ENCODE measurements at places on chromosomes 7 and 10.
A peak's percentile ranks its signal among the peaks of the same experiment; 100 is the strongest.

DNA sequence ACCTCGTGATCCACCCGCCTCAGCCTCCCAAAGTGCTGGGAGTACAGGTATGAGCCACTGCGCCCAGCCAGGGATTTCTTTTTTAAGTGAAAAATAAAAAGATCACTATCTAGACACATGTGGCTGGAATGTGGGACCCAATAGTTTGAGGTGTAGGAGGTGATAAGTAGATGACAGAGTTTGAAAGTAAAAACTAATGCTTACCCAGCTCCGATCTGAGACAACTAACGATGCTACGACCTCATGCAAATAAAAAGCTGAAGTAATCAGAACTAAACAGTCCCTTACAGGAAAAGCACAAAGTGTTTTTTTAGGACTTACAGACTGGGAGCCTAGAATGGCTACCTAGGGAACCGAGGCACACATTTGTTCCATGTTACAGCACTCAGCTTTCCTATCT, 23.0 kb downstream of the PCGF6 start:
- no peak for DNase-seq

GRCh38 chr10:113788604-113789083, 37.2 kb downstream of the PLEKHS1 start:
- DNase-seq: peak; percentile 16

- DNase-seq: no peak
These were observed 92.7 kb upstream of the GDF10 start for GRCh38 chr10:47207281-47207615.

DNA sequence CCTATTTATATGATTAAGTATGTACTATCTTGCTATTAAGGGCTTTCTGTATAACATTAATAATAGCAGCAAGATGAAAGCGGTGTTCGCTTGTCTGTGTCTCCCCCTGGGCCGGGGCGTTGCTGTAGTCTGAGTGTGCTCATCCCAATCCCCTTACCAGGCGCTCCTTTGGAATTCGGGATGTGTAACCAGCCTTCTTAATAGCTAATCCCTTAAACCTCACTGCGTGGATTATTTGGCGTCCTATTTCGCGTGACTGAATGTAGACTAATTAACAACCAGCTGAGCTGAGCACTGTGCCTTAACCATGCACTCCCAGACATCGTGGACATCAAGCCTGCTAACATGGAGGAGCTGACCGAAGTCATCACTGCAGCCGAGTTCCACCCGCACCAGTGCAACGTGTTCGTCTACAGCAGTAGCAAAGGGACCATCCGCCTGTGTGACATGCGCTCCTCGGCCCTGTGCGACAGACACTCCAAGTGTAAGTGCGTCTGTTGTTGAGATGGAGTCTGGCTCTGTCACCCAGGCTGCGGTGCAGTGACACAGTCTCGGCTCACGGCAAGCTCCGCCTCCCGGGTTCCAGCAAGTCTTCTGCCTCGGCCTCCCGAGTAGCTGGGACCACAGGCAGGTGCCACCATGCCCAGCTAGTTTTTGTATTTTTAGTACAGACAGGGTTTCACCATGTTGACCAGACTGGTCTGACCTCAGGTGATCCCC, 36.6 kb downstream of the BNIP3 start:
- DNase-seq: no peak

- no peak for DNase-seq
These were observed 96.2 kb downstream of the GLCCI1 start for GRCh38 chr7:8064828-8065227.

- DNase-seq: no peak
These were observed 22.7 kb upstream of the TOMM7 start for GRCh38 chr7:22845221-22845834.

GRCh38 chr7:54546081-54546985, 4.2 kb downstream of the VSTM2A start:
- DNase-seq: no peak

DNA sequence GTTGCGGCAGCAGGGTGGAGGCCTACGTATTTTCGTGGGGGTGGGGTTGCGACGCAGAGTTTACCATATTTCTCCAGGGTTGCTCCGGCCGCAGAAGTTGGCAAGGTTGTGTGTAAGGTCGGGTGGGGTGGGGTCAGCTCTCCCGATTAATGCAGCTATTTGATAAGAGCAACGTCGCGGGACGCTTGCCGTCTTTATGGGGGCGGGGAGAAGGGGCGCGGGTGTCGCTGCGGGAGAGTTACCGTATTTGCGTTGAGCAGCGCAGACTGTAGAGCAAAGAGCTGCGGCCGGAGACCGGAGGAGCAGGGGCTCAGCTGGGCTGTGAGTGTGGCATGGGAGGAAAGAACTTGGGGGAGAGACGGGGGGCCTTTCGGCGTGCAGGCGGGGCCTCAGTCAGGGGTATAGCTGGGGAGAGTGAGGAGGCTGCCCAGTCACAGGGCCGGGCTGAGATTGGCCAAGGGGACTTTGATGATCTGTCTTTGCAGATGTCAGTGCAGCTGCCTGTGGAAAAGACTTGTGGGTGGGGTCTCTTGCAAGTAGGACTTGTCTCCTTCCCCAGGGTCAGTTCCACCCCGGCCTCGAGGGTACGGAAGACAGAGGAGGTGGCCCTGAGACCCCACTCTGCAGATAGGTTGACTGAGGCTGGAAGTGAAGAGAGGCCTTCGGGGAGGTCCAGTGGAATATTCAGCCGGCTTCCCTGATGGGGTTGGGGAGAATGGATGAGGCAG, 26.6 kb downstream of the ZNF775 start:
- DNase-seq: no peak

DNA sequence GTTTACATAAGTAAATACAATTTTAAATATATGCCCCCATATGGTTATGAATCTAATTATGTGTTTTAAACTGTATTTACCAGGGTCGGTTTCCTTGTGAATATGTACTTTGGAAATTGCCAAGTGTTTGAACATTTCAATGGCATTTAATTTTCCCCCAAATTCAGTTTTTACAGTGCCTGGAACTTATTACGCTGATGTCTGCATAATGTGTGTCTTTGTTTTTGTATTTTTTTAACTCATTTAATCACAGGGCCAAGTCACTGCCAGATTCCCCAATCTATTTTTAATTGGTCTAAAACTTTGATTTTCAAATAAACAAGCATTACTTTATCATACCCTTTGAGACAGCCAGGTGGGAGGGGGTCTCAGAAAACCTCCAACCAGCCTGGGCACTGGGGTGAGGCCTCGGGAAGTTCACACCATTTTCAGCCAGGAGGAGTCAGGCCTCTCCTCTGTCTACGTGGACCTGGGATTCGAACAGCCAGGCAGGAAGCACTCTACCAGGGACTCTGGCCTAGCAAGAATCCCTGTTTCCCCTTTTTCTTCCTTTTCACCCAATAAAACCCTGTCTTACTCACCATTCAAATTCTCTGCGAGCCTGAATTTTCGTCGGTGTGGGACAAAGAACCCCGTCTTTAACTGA, 151.5 kb upstream of the COL1A2 start:
- no peak for DNase-seq

All from kidney glomerular epithelial cell (primary cell).